ENCODE measurements at places on chromosomes 1 and 21. TPM values are rescaled to one million over a fixed set of nuclear protein-coding genes. Genes with fewer than 3 reads are reported as not detected.

Gene IL6R
- 32.9 TPM for total RNA-seq

Gene PROK1
- total RNA-seq = not detected

Gene TRIM46
- total RNA-seq = 0.28 TPM

Gene FAM72A
- total RNA-seq = 1.9 TPM

Gene UBE4B
- total RNA-seq = 36.5 TPM

Gene SPATA46
- total RNA-seq = not detected

Gene SH3BGR
- total RNA-seq = 5.4 TPM

Gene AKIRIN1
- 59.0 TPM for total RNA-seq

Gene TNFAIP8L2
- 2.8 TPM for total RNA-seq

Gene ADGRL2
- total RNA-seq = 4.2 TPM

Gene ACTA1
- total RNA-seq = not detected

DNA sequence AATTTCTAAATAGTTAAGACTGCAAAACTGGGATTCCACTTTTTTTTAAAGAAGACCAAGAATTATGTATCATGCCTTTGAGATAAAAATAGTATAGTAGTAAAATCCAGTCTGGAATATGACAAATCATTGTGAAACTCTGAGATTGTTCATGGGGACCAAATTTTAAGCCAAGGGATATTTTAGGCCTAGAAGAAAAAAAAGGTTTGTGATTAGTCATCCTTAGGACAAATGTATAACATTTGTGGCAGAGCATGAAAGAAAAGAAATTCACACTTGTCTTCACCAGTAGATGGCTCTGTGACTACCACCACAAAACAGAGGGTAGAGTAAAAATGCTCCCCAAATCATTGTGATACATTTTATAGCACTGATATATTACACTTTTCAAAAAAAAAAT, 226.1 kb downstream of the KCTD3 start:
- no peak for DNase-seq

- no peak for DNase-seq
Observed at GRCh38 chr1:89799495-89799894, 21.3 kb upstream of the LRRC8D start.

GRCh38 chr1:1019122-1019999, 559 bp upstream of the AGRN start:
- peak; percentile 76 for DNase-seq

- DNase-seq = no peak
Observed at GRCh38 chr1:29426701-29427279, 190.5 kb downstream of the PTPRU start.

DNA sequence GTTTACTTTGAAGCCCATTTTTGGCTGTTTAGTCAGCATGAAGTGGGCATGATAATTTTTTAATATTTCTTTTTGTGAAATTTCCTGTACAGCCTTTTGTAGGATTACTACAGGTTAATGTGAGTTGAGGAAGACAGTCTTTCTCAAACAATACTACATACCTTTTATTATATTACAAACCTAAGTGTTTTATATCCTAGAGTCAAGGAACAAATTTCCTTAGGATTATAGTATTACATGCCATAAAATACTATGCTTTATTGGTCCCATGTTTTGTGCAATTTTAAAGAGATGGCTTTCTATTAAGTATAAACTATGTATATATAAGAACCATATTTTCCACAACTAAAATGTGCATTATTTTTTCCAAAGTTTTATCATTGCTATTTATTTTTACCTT, 9.2 kb upstream of the CHAF1B start:
- no peak for DNase-seq

DNA sequence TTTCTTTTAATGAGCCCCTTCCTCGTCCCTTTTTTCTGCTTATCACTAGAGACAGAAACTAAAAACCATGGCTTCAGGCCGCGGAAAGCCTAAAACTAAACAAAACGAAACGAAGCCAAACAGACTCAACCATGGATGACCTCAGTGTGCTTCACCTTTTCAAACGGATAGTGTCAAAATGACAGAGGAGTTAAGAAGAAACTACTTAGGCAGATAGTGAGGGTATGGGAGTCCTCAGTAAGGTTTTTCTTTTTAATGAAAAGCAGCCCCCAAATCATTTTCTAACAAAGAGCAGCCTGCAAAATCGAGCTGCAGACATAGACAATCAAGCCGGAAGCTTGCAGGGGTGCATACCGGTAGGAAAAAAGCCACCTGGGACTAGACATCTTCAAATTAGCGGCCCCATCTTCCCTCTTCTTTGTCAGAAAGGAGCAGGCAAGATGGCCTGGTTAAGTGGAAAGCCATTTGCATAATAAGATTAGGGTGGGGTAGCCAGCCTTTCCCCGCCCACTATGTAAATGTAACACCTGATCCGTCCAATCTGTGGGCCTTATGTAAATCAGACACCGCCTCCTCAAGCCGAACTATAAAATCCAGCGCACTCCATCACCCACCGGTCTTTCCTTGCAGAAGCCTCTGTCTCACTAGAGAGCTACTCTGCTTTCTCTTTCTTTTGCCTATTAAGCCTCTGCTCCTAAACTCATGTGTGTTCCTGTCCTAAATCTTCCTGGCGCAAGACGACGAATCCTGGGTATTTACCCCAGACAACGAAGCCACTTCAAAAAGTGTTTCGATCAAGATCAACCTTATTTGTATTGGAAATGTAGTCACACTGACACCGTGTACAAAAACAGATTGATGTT, 6.2 kb upstream of the ERO1B start:
- peak; percentile 13 for DNase-seq

DNA sequence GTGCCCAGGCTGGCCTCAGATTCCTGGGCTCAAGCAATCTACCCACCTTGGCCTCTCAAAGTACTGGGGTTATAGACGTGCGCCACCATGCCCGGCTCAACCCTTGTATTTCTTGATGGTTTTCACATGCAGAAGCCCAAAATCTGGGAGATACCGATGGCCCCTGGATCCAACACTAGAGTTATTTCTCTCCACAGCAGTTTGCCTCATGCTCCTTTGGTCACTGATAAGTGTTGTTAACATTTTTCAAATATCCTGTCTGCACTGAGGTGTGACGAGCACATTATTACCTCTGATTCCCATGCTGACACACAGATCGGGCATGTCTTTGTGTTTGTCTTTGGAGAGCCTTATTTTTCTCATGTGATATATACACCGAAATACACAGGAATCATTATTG, 107.0 kb downstream of the KIF26B start:
- DNase-seq = no peak

GRCh38 chr21:34363733-34364132, at the start of gene KCNE2:
Gene KCNE2 (plus strand): TSS chr21:34364006. CDS start chr21:34370479, 6,473 bp downstream.
- DNase-seq = no peak

DNA sequence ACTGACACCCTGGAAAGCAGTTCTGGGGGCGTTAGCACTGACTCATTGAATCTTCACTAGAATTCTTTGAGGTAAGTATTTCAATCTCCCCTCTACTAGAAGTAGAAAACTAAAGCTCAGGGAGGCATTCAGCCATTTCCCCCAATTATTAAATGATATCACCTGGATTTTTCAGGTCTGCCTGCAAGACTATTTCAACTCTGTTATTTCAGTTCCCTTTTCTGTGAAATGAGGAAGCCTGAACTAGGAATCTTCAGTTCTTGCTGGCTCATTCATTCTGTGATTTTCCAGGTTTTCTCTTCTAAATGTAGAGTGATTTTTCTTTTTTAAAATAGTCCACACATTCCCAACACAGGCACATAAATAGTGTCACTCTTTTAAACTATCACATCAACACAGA, 337.0 kb upstream of the NR5A2 start:
- DNase-seq = no peak

- DNase-seq = no peak
Observed at GRCh38 chr1:99849413-99849743, 783 bp upstream of the AGL start.

DNA sequence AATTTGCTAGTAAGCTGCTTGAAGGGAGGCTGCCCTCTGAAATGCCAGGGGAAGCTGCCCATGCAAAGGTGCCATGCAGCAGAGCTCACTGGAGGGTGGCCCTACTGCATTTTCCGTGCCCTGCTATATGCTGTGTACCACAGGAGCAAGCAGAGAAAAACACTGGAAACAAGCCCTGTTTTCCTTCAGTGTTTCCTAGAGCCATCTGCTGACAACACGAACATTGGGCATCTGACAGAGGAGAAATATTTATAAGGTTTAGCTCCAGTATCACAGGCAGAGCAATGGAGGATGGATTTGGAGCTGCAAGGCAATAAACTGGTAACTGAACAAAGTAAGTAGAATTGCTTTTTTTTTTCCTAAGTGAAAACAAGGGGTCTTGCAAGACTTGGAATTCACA, 198.4 kb downstream of the USP25 start:
- DNase-seq = no peak

GRCh38 chr1:66316464-66317247, 217.3 kb upstream of the SGIP1 start:
- no peak for DNase-seq

DNA sequence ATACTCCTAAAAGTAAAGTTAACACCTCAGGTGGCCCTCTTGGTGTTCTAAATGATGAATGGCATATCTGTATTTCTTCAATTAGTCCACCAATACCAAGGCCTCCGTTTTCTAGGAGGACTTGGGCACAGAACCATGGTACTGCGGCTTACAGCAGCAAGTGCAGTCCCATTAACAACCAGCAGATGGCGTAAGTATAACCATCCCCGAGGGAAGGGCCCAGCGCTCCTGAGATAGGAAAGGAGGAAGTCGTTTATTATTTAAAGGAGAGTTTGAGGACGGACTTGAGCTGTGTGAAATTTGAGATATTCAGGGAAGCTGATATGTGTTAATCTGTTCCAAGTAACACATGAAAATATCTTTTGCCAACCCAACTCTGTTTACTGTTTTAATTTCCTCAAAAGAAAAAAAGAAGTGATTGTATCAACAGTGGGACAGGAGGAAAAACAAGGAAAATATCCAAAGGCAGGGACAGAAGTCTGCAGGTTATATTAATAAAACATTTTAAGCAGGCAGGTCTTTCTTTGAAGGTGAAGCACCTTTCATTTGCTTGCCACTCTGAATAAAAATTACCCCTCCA, 37.7 kb upstream of the KCNJ15 start:
- DNase-seq = peak; percentile 55

GRCh38 chr1:109894823-109895719, 15.6 kb upstream of the CSF1 start:
- no peak for DNase-seq

DNA sequence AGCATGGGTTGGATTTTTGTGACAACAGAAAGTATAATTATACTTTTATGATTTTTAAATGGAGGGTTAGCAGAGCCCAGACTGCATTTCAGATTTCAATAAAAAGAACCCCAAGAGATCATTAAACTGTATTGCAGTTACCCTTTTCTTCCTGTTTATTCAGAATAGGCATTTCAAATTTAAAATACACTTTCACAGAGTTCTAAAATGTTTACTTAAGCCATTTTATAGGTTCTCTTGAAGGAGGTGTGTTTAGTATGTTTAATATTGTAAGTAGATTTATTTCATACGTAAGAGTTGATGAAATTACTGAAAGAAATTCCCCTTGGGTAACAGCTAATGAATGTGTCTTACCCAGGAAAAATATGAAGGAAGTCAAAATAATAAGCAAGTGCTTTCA, 17.4 kb downstream of the UAP1 start:
- no peak for DNase-seq

DNA sequence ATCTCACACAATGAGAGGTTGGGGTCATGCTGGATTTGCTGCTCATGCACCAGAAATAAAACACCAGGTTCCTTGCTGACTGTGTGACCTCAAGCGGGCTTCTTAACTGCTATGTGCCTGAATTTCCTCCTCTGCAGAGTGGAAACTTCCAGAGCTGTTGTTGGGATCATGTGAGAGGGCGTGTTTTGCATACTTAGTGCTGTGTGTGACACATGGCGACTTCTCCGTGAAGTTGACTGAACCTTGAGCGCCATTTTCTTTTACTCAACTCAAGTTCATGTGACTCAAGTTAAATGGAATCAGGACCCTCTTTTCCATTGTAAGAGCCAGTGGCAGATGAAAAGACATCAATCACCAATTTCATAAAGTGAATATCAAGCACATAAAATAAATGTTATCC, 224.0 kb downstream of the KIF26B start:
- DNase-seq = no peak

- DNase-seq = no peak
Observed at GRCh38 chr1:11700601-11701467, 9.3 kb downstream of the DRAXIN start.

DNA sequence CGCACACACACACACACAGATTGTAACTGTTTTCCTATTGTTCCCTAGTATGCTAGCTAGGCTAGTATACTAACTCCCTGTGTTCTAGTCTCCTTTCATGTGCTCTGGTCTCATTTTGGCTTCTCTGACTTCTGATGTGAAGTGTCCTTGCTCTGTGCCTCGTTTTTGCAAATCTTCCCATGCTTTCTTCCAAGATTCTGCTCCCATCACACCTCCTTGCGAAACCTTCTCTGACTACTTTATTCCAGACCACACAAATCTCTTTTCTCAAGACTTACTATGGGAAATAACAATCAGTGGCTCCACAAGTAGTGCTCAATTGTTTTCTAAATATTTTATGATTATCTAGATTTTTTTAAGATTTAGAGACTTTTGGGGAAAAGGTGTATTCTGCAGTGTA, 10.3 kb downstream of the PRRX1 start:
- DNase-seq = no peak

GRCh38 chr1:239947801-239948200, 143.9 kb upstream of the FMN2 start:
- DNase-seq = no peak

GRCh38 chr1:151106894-151107293, 36.3 kb downstream of the GABPB2 start:
- DNase-seq = no peak

DNA sequence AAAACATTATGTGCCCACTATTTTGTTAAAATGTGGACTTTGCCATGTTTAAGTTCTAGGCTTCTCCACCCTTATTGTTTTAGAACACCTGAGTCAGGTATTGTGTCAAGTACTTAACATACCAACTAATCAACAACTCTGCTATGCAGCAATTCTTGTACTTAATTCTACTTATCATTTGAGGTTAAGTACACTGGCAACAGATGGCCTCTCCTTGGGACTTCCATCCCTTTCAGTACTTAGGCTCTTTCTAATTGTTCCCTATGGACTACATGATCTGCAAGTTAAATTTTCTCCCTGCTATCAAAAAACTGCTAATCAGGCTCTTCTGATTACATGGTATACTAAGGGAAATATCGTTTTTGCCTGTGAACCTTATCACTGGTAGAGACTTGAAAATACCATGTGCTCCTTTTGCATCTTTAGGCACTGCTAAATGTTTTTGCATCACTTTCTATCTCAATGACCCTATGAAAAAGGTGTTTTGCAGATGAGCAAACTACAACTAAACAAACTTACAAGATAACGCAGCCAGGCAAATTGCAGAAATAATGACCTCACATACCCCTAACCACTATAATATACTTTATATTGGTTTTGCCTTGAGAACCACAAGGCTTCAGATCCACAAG, 18.9 kb downstream of the SFPQ start:
- no peak for DNase-seq

- peak; percentile 78 for DNase-seq
Observed at GRCh38 chr1:234724516-234725176, 114.7 kb upstream of the IRF2BP2 start.

Measured in left colon (tissue), 2 donors.